ENCODE measurements at places on chromosomes 11 and 22.

DNA sequence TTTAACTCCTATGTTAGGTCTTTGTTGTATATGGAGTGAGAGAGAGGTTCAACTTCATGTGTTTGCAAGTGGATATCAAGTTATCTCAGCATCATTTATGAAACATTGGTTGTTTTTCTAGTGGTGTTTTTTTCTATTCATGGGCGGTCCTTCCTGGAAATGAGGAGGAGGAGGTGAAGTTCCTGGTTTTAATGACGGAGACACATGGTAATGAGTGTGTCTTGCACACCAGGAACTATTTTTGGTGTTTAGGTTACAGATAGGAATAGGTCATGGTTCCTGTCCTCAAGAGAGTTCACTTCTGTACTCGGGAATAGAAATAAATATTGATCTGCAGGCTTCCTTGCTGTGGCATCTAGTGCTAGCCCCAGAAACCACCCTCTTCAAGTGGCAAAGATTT, 74.9 kb downstream of the JAM3 start:
- no peak for DNase-seq

- DNase-seq, result no peak
Observed at GRCh38 chr11:16242806-16243205, 113.5 kb downstream of the SOX6 start.

DNA sequence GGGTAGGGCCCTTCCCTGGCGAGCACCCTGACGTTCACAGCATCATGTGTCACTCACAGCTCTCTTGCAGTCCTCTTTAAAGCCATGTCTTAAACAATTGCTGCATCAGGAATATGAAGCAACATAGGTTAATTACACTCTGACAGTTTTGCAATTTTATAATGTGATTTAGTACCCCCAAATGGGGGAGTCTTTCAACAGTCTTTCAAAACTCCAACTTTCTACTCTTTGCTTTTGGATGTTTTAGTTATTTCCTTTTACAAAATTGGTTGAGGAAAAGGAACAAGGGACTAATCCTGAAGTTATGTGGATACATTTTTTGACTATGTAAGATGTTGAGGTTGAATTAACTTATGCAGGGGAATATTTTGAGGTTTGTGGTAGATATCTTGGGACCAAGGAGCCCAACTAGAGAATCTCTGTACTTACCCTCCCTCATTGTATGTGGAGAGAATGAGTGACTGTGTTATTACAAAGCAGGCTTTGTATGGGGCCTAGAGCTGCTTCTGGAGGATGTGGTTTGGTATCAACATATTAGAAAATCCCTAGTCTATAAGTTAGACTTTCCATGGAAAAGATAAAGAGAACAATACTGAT, at the start of gene MMP8:
TSS of gene MMP8 (minus strand) at position 51 of the 597 bp plus-strand sequence. CDS start 99 bp downstream, outside the sequence.
- peak; percentile 33 for DNase-seq

DNA sequence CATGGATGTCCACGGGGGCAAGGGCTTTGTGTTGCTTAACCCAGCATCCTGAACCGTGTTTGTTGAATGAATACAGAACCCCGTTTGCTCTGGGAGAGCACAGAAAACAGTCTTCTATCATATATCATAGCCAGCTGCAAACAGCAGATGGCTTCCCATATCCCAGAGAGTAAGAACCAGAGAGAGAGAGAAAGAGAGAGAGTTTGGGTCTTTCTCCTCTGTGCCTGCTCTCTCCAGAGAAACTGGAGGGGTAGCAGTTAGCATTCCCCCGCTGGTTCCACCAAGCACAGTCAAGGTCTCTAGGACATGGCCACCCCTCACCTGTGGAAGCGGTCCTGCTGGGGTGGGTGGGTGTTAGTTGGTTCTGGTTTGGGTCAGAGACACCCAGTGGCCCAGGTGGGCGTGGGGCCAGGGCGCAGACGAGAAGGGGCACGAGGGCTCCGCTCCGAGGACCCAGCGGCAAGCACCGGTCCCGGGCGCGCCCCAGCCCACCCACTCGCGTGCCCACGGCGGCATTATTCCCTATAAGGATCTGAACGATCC, 440 bp upstream of the TIMP3 start:
- DNase-seq, result no peak

Data from NCI-H226 (cell line).